ENCODE measurements at places on chromosomes 6 and 20.

GRCh38 chr6:3786141-3786540 is 34.6 kb upstream of the PXDC1 start:
- no peak for DNase-seq

- DNase-seq = peak; percentile 12
These were observed 500.3 kb upstream of the PTCHD4 start for GRCh38 chr6:48611332-48611731.

- DNase-seq = no peak
These were observed 149.6 kb downstream of the LINC00237 start for GRCh38 chr20:20956513-20956931.

- DNase-seq = no peak
These were observed 6.9 kb upstream of the PPP1R3G start for GRCh38 chr6:5078121-5078669.

DNA sequence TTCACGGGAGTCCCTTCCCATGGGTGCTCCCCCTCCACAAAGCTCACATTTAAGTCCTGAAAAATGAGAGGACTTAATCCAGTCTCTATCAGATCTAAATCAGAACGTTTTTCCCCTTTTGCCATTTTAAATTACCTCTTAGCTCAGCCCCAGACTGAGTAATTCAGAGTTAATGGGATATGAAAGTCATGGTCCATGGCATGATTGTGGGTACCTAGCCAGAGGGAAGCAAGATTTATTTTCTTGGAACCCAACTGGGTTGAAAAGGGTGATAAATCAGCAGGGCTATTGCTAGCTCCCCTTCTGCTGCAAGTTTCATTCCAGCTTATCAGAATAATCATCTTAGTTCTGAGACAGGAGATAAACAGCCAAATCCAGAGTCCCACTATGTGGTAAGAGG is 320.2 kb upstream of the CHD6 start:
- DNase-seq = no peak

- DNase-seq = no peak
These were observed 28.7 kb downstream of the MYB start for GRCh38 chr6:135209803-135210202.

DNA sequence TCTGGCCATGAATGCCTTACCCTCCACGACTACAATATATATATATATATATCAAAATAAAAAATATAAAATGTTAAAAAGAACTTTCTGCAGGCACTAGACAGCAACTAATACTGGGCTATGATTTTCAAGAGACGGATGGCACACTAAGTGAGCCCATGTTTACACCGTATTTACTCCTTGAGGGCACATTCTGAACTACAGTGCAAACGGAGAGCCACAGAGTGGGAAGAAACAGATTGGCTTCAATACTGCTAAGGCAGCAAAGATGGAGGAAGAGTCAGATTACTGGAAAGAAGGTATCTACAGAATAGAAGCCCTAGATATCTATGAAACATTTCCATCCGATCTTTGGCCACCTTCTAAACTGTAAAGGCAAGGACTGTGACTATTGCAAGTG is 330.3 kb downstream of the HTR1B start:
- DNase-seq = no peak

- no peak for DNase-seq
These were observed 29.8 kb downstream of the SMPDL3A start for GRCh38 chr6:122818866-122819265.
